ENCODE measurements at places on chromosomes 11 and 22. TPM values are rescaled to one million over a fixed set of nuclear protein-coding genes. Genes with fewer than 3 reads are reported as not detected.
A peak's percentile ranks its signal among the peaks of the same experiment; 100 is the strongest.

DNA sequence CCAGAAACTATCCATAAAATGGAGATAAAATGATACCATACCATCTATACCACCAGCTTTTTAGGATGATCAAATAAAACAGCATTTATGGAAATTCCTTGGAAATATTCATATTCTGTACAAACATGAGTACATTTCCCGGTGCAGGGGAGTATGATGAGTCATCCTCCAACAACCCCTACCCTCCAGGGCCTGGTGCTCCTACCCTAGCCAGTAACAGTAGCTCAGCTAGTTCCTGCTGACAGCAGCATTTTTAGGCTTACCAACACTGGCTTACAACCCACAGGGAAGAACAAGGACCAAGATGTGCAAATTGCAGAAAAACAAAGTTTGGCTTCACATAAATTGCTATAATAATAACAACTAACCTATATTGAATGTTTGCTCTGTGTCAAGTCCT, 406.2 kb upstream of the CADM1 start:
- no peak for DNase-seq

Gene PTPRJ
- 10.3 TPM for total RNA-seq

Gene CCDC86
- 8.6 TPM for total RNA-seq

DNA sequence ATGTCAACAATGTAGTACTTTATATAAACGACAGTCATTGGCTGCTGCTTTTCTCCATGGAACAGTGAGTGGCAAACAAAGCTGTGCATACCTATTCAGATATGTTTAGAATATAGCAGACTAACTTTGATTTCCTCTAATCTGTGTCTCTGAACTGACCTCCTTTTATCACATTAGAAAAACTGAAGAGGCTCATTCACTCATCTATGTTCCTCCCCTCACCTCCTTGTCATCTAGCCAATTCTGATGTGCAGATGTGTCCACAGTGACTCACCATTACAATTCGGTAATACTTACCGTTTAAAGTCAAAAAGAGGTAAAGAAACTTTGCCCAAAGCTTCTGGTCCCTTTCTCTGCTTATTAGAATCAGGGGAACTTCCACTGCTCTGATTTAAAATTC, 51.5 kb upstream of the RPS13 start:
- no peak for DNase-seq

- no peak for DNase-seq
Measured at GRCh38 chr11:28919194-28919593, 811.0 kb downstream of the METTL15 start.

DNA sequence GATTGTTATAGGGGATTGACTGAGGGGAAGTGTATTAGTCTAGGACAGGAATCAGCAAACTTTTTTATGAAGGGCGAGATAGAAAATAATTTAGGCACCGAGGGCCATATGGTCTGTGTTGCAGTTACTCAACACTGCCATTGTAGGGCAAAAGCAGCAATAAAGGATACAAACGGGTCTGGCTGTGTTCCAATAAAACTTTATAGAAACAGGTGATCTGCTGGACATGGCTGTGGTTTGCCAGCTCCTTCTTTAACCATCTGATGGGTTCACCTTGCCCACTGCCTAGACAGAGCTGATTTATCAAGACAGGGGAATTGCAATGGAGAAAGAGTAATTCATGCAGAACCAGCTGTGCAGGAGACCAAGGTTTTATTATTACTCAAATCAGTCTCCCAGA, 20.0 kb downstream of the PRR5L start:
- no peak for DNase-seq

Gene B3GAT1
- total RNA-seq, result 0.28 TPM

GRCh38 chr11:58772329-58773285, 40.9 kb upstream of the GLYAT start:
- DNase-seq, result no peak

Gene OR56A4
- not detected for total RNA-seq

DNA sequence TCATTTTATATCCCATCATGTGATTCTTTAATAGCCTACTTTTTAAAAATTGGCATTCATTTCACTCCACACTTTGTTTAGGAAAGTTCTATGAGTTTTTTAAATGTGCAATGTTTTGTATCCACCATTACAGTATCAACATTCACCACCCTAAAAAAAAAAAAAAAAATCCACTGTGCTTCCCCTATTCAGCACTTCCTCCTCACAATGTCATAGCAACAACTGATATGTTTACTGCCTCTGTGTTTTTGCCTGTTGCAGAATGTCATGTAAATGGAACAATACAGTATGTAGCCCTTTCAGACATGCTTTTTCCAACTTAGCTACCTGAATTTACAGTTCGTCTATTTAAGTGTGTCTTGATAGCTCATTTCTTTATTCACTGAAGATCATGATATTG, 754.2 kb downstream of the FAM181B start:
- no peak for DNase-seq

GRCh38 chr11:118136801-118137200, 15.8 kb downstream of the SCN4B start:
- DNase-seq, result peak; percentile 32
